ENCODE measurements at places on chromosomes 1 and 21.

DNA sequence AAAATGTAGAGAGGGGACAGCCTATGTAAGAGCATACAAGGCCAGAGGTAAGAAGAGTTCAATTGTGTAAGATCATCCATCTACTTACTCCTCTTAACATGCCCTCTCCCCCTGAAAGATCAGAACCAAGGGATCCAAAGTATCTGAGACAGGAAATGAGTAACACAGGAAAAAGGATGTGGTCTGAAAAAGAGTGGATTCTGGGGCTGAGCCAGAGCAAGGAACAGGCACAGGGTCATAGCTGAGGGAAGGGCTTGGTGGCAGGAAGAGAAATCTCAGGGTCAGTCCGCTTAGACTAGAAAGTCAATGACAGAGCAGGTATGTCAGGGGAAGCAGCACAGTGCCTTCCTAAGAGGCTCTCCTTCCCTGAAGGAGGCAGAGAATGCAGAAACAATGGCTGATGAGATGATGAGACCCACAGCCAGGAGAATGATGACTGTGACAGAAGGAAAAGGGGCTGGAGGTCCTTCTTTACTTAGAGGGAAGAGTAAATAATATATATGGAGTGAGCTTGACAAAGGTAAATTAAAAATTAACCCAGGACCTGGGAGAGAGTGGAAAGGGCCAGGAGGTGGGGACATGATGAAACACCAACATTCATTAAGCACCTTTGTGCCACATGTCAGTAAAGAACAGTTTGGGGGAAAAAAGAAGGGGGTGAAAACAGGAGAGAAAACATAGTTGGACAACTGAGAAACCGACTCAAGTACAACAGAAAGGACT lies 26.2 kb upstream of the A3GALT2 start:
- DNase-seq: no peak

DNA sequence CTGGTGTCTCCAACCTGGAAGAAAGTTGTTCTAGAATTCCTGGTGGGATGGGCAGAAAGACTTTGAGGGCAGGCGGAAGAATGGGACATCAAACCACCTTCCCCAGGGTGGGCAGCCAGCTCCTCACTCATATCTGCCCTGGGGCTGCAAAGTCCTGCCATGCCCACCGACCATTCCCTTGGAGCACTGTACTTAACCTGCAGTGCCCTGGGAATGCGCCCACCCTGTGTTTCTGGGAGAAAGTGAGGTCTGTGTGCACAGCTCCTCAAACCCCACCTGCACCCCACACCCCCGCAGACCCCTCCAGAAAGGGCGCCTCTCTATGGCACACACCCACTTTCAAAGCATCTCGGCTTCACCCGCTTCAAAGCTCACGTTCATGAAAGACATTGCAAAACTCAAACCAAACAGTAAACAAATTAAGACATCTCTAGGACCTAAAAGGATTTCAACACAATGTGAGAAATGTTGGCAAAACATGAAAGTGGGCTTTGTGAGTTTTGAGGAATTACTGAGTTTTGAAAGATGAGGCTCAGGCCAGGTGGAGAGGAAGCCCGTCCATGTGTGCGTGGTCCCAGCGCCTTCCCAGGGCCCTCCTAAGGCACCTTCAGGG lies 25.1 kb downstream of the KRTAP10-1 start:
- DNase-seq: no peak

GRCh38 chr1:94974241-94974640 lies 47.3 kb upstream of the CNN3 start:
- DNase-seq: no peak

- DNase-seq: no peak
These were observed 407.7 kb downstream of the PLPP3 start for GRCh38 chr1:56171670-56172069.

DNA sequence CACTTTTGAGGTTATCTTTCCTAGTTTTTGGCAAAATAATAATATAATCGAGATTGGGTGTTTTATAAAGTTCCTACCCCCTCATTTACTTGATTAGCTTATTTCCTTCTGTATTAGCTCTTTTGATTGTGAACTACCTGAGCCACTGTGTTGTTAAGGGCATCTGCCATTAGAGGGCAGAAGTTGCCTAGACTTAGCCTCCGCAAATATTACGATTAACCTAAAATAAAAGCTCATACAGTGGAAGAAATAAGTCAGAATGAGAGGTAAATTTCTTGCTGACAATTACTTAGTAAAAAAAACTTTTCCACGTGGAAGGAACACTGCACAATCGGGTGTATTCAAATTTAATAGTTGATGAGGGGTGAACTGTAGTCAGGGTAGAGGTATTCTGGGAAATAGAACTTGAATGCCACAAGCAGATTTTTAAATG lies 2.3 kb downstream of the H3-3A start:
- no peak for DNase-seq

- no peak for DNase-seq
These were observed 33.2 kb downstream of the RCSD1 start for GRCh38 chr1:167663002-167663772.

GRCh38 chr1:201630582-201630981 lies 91.7 kb downstream of the NAV1 start:
- DNase-seq: no peak

DNA sequence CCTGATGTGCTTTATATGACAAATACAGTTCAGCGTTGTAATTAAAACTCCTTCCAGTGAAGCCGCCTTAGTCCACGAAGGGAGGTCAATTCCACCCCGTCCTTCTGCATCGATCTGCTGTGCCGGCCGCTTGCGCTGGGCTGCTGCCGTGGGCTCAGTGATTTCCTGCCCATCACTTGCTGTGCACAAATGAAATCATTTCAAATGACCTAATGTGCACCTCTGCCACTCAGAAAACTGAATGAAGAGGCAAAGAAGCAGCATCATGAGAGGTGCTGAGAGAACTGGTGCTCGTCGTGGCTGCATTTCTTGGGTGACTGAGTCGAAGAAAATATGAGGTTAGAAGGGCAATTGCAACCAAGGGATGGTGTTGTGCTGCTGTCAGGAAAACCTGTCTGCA lies 144.3 kb upstream of the SYT6 start:
- no peak for DNase-seq

DNA sequence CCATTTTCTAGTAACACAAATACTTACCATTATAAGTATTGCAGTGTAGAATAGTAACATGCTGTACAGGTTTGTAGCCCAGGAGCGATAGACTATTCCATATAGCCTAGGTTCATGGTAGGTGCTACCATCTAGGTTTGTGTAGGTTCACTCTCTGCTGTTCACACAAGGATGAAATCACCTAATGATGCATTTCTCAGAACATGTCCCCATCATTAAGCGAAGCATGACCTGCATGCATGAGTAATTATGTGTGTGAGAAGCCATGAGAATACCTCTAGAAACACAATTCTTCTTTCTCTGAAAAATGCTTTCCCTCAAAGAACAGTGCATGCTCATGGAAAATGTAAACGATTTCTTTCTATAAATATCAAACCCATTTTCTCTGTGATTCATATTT lies 69.3 kb downstream of the NR5A2 start:
- DNase-seq: no peak

GRCh38 chr1:10940838-10941237 lies 71.6 kb upstream of the TARDBP start:
- DNase-seq: no peak

DNA sequence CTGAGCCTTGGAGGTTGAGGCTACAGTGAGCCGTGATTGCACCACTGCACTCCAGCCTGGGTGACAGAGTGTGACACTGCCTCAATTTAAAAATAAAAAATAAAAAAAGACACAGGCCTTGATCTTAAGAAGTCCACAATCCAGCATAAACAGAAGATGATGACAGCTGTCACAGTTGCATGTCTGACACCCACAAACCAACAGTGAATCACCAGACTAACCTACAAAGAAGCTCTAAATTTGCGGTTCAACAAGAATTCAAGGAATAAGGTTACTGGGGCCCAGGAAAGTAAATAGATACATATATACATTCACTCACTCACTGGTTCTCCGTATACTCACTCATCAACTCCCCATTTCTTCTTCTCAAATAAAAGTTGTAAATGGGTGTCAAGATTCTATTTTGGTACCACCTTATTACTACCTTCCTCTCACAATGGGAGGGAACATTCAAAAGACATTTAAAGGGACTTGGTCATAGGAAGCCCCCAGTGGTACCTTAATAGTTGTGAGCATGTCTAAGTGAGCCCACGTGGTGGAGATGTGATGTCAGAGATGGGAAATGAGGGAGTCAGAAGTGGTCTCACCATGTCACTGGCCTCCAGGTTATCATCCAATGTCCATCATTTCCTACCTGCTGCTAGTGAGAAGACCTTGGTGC lies 66.9 kb upstream of the PRDX6 start:
- DNase-seq: no peak

- no peak for DNase-seq
These were observed 88.1 kb downstream of the UCK2 start for GRCh38 chr1:165915480-165915879.

GRCh38 chr1:20405893-20406604 lies 80.0 kb downstream of the CAMK2N1 start:
- peak; percentile 38 for DNase-seq

- DNase-seq: no peak
These were observed 3.0 kb downstream of the RWDD3 start for GRCh38 chr1:95236784-95237575.

- no peak for DNase-seq
These were observed 430 bp downstream of the RBM15 start for GRCh38 chr1:110339407-110340206.
